Left ventricle myocardium inferior (tissue), 1 donor: ENCODE measurements at places on chromosomes 11 and 22. TPM values are rescaled to one million over a fixed set of nuclear protein-coding genes. Genes with fewer than 3 reads are reported as not detected.

DNA sequence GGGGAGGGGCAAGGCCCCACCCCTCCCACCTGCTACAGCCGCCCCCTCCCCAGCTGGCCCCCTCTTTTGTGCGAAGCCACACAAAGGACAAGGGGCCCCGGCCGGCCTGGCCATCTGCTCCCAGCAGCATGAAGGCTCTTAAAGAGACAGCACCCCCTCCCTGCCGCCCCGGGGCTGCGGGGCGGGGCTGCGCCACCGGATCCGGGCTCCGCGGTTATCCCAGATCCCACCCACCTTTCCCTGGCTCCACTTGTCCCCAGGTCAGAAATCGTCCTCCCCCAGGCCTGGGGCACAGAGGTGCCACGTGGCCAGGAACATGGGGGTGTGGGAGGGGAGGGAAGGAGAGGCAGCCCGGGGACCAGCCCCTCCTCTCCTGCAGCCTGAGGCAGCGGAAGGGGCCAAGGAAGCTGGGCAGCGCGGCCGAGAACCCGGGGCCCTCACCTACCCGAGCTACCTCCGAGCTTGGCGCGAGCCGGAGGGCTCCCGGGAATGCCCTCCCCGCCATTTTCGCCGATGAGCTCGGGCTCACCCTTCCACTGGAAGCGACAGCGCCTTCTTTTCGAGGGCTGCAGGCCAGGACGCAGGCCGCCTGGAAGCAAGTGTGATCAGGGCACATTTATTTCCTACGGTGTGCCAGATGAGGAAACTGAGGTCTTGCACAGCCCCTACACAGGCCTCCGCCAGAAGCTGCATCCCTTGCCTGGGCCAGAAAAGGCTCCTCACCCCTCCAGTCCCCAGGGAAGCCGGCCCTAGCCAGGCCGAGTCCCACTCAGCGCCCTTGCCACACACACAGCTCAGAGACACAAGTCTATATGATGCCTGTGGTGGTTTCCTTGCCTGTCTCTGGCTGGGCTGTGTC is 2.5 kb upstream of the RCOR2 start:
- H3K4me1 ChIP-seq, result peaks cover 60% of the 10 kb centered on the region
- peak; percentile 76 for DNase-seq
- H3K36me3 ChIP-seq, result no peaks in the 10 kb centered on the region

GRCh38 chr11:77753230-77753629 is 67.3 kb downstream of the RSF1 start:
- peaks cover 65% of the 10 kb centered on the region for H3K4me1 ChIP-seq
- H3K27ac ChIP-seq, result peak overlapping the region; percentile 81
- H3K27me3 ChIP-seq, result no peaks in the 10 kb centered on the region

DNA sequence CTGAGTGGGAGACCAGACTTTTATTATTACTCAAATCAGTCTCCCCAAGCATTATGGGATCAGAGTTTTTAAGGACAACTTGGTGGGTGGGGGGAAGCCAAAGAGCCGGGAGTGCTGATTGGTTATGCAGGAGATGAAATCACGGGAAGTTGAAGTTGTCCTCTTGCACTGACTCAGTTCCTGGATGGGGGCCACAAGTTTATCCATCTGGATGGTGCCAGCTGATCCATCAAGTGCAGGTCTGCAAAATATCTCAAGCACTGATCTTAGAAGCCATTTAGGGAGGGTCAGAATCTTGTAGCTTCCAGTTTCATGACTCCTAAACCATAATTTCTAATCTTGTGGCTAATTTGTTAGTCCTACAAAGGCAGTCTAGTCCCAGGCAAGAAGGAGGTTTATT is 53.5 kb upstream of the LMO1 start:
- H3K4me1 ChIP-seq, result no peaks in the 10 kb centered on the region
- DNase-seq, result no peak
- H3K4me3 ChIP-seq, result no peak overlapping the region
- peaks cover 48% of the 10 kb centered on the region for H3K27me3 ChIP-seq
- no peak overlapping the region for H3K27ac ChIP-seq

MFNG gene
- total RNA-seq, result 11.8 TPM

- H3K36me3 ChIP-seq, result peaks cover 2% of the 10 kb centered on the region
- H3K27ac ChIP-seq, result no peak overlapping the region
- DNase-seq, result no peak
Observed at GRCh38 chr11:78147807-78148206, 8.4 kb upstream of the ALG8 start.

DNA sequence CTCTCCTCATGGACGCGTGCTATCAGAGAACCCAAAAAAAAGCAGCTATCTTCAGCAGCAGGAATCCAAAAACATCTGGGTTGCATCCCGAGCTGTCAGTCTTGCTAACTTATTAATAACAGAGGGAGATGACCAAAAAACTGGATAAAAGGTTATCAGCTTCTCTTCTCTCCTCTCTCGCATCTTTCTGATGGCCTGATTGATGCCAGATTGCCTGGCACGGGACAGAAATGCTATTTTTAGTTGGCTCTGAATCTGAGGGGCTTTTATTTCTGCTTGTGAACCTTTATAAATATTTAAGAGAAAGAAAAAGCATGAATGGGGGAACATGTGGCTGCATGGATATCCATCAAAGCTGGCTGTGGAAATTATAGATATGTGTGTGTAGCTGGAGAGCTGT is 230.3 kb downstream of the ETS1 start:
- DNase-seq, result no peak
- peaks cover 26% of the 10 kb centered on the region for H3K4me1 ChIP-seq
- H3K27me3 ChIP-seq, result no peaks in the 10 kb centered on the region
- no peak overlapping the region for H3K27ac ChIP-seq
- H3K4me3 ChIP-seq, result no peak overlapping the region
- no peaks in the 10 kb centered on the region for H3K36me3 ChIP-seq

DNA sequence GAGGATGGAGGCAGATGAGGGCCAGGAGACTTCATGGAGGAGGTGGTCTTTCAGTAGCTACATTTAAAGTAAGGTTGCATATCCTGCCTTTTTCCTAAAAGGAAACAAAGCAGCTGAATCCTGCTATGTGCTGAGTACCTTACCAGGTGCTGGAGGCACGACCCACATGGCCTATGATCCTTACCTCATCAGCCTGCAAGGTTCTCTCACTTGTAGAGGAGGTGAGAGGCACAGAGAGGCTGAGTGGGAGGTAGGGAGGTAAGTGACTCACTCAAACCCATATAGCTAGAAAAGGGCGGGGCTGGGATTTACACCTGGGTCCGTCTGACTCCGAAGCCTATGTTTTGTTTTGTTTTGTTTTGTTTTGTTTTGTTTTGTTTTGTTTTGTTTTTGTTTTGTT is 75.8 kb downstream of the BUD13 start:
- H3K27ac ChIP-seq, result no peak overlapping the region
- H3K4me1 ChIP-seq, result no peaks in the 10 kb centered on the region
- no peaks in the 10 kb centered on the region for H3K36me3 ChIP-seq

DNA sequence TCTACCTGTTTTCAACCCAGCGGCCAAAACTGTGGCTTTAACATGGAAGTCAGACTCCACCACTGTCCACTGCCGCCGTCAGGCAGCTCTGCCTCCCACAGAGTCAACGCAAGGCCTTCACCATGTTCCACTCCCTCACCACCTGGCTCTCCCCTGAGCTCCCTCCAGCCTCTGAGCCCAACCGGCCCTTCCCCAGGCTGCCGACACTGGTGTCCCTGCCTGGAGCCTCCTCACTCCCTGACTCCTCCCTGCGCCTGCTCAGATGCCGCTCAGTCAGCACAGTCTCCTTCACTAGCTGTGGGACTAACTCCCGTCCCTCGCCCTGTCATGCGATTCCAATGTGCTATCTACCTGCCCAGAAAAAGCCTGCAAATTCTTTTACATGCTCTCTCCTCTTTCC is 16.3 kb downstream of the SULT4A1 start:
- peaks cover 32% of the 10 kb centered on the region for H3K27me3 ChIP-seq
- no peak for DNase-seq
- no peak overlapping the region for H3K4me3 ChIP-seq
- H3K4me1 ChIP-seq, result peaks cover 4% of the 10 kb centered on the region

DNA sequence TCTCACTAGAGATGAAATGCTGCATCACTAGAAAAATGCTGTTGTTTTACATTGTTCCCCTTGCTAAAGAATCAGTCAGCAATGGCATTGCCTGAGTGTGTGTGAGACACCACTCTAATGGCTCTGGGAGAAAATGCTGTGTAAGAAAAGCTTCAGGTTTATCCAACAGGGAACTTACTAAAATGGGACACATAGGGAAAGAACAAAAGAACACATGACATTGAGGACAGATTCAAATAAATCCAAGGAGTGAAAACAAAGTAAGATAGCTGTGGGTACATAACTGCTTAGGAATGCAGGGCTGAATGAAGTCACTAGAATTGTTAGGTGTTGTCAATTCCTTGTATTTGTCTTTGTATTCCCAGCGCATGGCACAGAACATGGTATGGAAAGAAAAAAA is 24.2 kb downstream of the BLID start:
- H3K27ac ChIP-seq, result no peak overlapping the region
- no peak for DNase-seq
- H3K4me1 ChIP-seq, result peaks cover 36% of the 10 kb centered on the region
- H3K36me3 ChIP-seq, result peaks cover 22% of the 10 kb centered on the region
- no peaks in the 10 kb centered on the region for H3K27me3 ChIP-seq
- no peak overlapping the region for H3K4me3 ChIP-seq

GRCh38 chr11:126072141-126072741 is 9.6 kb upstream of the CDON start:
- H3K4me3 ChIP-seq, result no peak overlapping the region
- peaks cover 6% of the 10 kb centered on the region for H3K27me3 ChIP-seq
- H3K4me1 ChIP-seq, result no peaks in the 10 kb centered on the region

RASL10A gene
- total RNA-seq, result 1.4 TPM

DNA sequence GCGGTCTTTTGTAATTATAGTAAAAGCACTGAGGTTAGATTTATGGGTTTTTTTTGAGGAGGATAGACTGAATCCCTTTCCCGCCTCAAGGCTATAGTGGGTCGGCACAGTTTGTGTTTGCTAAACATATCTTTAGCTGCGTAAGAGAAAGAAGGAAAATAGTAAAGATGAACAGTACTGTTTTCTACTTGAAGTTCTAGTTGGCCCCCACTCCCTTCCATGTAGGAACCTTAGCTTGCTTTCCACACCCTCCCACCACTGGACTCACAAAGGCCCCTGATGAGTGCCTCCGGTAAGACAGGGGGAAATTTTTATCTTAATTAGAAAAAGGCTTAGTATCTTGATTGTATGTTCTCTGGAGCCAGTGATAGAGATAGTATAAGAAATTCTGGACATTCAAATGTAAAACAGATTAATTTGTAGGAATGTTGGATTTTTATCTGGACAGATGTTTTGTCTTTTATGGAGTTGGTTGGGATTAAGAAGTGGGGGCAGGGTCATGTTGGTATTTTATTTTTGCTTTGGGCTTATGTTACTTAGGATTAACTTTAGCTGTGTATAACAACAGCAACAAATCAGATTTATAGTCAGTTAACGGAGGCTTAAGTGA is 49.4 kb downstream of the PTPRJ start:
- no peak for DNase-seq
- H3K36me3 ChIP-seq, result no peaks in the 10 kb centered on the region
- no peak overlapping the region for H3K4me3 ChIP-seq
- H3K27me3 ChIP-seq, result no peaks in the 10 kb centered on the region

- H3K27me3 ChIP-seq, result peaks cover 8% of the 10 kb centered on the region
- no peak overlapping the region for H3K27ac ChIP-seq
- no peak for DNase-seq
Observed at GRCh38 chr11:72493426-72494108, 59.2 kb upstream of the CLPB start.

MRGPRX4 gene
- total RNA-seq, result not detected

DNA sequence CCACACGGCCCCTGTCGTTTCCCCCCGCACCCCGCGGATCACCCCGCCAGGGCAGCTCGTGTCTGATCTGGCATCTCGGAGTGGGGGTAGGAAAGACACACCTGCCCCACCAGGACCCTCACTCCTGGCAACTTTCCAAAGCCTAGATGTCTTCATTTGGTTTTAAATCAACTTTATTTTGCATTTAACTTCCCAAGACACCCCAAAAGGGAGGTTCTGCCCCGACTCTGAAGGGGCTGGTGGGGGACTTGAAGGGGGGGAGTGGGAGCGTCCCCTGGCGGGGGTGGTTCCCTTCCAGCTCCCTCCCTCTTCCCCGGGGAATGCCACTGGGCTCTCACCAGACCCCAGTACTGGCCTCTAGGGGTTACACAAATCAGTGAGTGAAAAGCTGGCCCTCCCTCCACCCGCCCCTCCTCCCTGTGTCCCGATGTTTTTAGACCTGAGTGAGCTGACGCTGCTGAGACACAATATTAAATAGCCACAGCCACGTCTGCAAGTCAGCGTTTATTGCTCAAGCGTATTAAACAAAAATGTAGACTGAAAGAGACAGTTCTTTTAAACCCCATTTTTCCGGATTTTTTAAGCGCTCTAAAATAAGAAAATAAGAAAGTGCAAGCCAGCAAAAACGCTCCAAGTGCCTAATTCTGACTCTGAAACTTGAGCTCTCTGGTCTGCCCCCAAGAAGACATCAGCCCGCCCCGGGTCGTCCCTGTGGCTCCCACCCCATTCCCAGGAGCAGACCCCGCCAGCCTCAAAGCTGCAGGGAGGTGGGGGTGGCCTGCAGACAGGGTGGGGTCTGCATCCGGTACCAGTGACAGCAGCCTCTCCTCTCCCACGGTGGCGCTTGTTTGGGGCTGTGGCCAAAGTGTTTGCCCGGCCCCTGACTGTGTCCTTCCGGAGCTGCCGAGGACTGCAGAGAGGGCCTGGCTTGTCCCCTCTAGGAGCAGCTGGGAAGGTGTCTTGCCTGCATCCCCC is 1.1 kb upstream of the TTLL8 start:
- no peaks in the 10 kb centered on the region for H3K36me3 ChIP-seq
- peaks cover 66% of the 10 kb centered on the region for H3K27me3 ChIP-seq
- peaks cover 17% of the 10 kb centered on the region for H3K4me1 ChIP-seq
- no peak for DNase-seq
- H3K4me3 ChIP-seq, result peak overlapping the region; percentile 51

DNA sequence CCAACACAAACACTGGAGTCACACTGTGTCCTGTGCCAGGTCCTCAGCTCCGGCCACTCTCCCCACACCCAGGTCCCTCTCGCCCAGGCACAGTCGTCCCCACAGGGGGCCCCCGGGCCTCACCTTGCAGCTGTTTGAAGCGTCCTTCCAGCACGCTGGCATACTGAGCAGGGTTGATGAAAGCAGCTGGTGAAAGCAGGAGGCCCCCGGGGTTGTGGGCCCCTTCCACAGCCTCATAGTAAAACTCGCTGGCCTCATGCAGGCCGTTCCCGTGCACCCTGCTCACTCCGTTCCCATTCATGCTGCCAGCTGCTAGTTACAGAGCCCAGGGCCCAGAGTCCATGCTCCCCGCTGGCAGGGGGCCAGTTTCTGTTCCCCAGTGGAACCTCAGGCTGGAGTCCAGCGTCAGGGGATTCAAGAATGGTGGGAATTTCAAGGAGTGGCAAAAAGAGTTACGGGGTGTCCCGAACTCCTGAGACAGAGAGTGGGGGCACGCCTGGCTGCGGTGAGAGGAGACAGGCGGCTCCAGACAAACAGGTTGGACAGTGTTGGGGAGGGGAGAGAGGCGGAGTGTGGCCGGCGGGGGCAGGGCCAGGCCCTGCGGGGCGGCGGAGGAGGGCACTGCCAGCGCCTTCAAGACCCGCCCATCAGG is 10.6 kb downstream of the SPTBN2 start:
- H3K27me3 ChIP-seq, result peaks cover 47% of the 10 kb centered on the region
- no peaks in the 10 kb centered on the region for H3K36me3 ChIP-seq
- H3K4me1 ChIP-seq, result no peaks in the 10 kb centered on the region
- no peak overlapping the region for H3K27ac ChIP-seq
- DNase-seq, result no peak

- H3K4me1 ChIP-seq, result peaks cover 91% of the 10 kb centered on the region
- H3K4me3 ChIP-seq, result peak overlapping the region; percentile 86
- H3K27me3 ChIP-seq, result no peaks in the 10 kb centered on the region
- H3K27ac ChIP-seq, result peak overlapping the region; percentile 97
- peaks cover 44% of the 10 kb centered on the region for H3K36me3 ChIP-seq
- DNase-seq, result peak; percentile 89
Observed at GRCh38 chr11:57322256-57323166, 2.2 kb downstream of the TNKS1BP1 start.

- peak overlapping the region; percentile 71 for H3K4me3 ChIP-seq
- peak overlapping the region; percentile 63 for H3K27ac ChIP-seq
- peaks cover 100% of the 10 kb centered on the region for H3K27me3 ChIP-seq
- peaks cover 49% of the 10 kb centered on the region for H3K4me1 ChIP-seq
Observed at GRCh38 chr11:79439886-79440570, 802 bp downstream of the TENM4 start.

MYRF gene
- 0.14 TPM for total RNA-seq

NAALAD2 gene
- total RNA-seq, result 0.60 TPM
